Activated naive CD4-positive, alpha-beta T cell treated with anti-CD3 and anti-CD28 coated beads for 36 hours (primary cell): ENCODE measurements at places on chromosomes 2 and 18. TPM values are rescaled to one million over a fixed set of nuclear protein-coding genes. Genes with fewer than 3 reads are reported as not detected.

VWA3B gene
- total RNA-seq = not detected

MOCOS gene
- total RNA-seq = not detected

LIMS4 gene
- total RNA-seq = 1.1 TPM

GPR75 gene
- 0.10 TPM for total RNA-seq

- no peak for DNase-seq
These were observed 51.3 kb downstream of the RNF144A start for GRCh38 chr2:6968319-6969100.

- no peak for DNase-seq
These were observed 15.9 kb upstream of the TXNDC2 start for GRCh38 chr18:9869715-9870430.

GRCh38 chr2:2860589-2861300, 516.9 kb downstream of the EIPR1 start:
- no peak for DNase-seq

GRCh38 chr2:84888401-84889276, 7.8 kb upstream of the TRABD2A start:
- peak; percentile 73 for DNase-seq

DNA sequence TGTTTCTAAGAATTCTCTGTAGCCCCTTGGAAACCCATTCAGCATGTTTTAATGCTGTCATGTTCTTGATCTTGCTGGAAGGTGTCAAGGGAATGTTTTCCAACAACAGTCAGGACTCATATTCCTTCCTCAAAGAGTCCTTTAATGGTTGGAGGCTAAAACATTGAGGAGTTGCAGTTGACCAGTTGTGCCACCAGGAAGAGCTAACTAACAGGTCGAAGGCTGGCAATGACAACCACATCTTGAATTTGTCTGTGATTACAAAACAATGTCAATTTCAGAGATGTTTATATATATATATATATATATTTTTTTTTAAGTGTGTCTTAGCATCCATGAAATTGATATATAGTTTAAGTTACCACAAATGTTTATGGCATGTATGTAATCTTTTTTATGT, 151.5 kb downstream of the INO80D start:
- DNase-seq = no peak

DNA sequence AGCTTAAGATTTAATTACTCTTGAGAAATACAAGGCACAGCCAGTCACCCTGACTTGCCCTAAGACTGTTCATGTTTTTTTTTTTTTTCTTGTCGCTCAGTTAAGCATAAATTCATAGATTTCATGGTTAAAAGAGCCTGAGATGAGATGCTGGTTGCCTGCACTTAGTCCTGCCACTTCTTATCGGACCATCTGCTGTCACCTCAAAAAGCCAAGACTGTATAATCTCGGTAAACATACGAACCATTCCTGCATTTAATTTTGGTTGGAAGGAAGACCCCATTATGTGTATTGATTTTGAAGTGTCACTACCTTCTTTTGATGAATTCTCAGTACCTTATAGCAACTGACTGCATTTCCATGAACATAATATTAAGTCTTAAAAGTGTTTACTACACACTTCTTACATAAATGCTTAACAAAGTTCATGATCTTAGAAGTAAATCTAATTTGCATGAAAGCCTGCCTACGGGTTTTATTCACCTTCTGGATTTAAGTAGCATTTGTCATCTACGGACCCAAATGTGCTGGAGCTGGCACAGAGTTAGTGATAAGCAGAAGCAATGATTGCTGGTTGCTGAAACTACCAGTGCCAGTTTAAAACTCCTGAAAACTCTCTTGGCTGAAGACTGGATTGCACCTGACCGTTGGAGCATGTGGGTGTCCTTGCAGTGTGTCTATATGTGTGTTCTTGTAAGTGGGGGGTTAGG, 843.4 kb downstream of the TMEM182 start:
- DNase-seq = no peak

DNA sequence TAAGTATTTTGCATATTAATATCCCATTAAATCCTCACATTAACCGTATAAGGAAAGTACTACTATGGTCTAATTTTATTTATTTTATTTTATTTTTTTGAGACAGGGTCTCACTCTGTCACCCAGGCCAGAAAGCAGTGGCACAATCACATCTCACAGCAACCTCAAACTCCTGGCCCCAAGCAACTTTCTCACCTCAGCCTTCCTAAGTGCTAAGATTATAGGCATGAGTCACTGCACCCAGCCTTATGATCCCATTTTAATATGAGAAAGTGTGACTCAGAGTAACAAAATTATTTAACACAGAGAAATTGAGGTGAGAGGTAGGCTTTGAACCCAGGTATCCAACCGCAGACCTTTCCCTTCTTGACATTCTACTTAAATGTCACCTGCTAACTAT, 330.0 kb upstream of the POU3F3 start:
- no peak for DNase-seq

- DNase-seq = peak; percentile 55
These were observed 123.8 kb downstream of the ARL4C start for GRCh38 chr2:234373060-234373459.

GRCh38 chr2:29821591-29821990, 99.8 kb downstream of the ALK start:
- no peak for DNase-seq
